Ammon's horn (tissue), 1 donor: ENCODE measurements at places on chromosomes 1 and 21.

DNA sequence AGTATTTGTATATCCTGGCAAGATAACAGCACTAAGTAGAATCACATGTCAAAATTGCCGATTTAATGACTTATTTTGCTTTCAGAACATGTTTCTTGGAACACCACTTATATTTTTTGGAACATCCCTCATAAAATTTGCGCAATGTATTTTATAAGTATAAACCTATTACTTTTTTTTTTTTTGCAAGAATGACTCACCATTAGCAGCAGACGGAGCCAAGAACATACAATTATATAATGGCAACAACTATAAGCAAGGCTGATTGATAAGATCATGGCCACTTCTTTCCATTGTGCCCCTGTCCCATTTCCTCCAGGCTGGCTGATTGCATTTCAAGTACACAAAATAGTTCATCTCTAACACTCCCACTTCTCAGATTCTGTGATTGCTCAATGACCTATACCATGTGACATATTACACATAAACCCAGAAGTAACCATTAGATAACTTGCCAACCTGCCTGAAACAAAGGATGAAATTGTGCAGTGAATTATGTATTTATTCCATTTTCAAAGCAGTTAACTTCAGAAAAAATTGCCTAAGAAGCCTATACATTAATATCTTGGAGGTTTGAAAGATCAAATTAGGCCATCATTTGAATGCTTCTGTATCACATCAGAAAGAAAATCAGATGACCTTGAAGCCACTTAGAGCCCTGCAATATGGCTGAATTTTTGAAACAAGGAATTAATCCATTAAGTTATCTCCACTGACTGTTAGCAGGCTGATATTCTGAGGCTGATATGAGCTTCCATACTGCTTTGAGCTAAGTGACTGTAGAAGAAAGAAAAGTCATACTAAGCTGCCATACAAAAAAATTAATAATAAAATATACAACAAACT lies 77.8 kb upstream of the PRMT6 start:
- DNase-seq = no peak

GRCh38 chr21:34883491-34884271 lies 165.4 kb downstream of the RUNX1 start:
- DNase-seq = no peak

DNA sequence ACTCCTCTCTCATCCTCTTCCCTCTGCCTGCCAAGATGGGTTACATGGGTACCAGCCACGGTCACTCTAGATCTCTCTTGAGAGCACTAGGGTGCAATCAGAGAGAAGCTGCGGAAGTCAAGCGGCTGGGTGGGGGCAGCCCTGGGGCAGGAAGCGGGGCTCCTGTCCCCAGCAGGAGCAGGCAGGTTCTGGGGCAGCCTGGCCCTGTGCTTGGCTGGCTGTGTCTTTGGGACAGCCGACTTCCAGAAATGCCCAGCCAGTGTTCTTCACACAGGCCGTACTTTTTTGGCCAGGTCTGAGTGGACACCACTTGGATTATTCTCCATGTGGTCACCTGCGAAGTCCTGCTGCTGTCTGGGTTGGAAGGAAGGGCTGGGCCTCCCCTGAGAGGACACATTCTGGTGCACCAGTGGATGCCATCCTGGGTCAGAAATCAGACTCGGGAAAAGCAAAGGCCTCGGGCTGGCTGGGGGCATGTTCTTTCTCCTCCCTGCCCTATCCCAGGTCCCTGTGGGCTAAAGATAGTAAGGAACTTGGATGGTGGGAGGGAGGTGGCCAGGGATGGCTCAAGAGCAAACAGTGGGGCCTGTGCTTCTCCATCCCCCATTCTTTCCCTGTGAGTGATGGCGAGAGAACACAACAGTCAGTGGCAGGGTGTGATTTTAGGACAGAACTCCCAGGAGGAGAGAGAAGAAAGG lies 93.7 kb downstream of the ITPKB start:
- no peak for DNase-seq

DNA sequence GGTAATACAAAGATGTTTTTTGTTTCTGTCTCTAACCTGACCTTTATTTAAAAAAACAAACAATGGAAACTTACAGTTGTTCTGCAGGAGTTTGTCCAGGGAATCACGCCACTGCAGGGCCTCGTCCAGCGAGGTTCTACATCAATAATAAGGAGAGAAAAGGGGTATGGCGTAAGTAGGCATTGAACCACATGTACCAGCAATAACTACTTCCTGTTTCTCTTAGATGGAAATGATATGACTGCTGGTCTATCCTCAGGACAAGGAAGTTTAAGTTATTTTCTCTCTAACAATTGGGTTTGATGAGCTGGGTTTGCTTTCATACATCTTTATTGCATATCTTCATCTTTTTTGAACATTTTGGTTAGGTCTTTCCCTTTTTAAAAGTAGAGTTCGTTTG lies 40.9 kb downstream of the RGS5 start:
- DNase-seq = no peak

DNA sequence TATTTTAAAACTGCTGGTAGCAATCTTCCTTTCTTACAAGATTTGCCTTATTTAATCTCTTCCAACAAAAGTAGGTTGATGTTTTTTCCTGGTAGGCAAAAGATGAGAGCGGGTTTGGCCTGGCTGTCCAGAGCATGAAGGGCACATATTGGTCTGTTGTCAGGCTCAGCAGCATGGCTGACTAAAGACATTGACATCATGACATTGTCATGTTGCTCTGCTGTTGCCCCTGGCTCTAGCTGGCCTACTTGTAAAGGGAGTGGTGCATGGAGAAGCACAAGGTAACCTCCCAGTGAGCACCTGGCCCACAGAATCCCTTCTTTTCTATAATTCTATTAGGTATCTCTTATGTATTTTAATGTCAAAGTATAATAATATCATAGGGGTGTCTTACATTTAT lies 23.6 kb downstream of the GNPAT start:
- DNase-seq = no peak

GRCh38 chr21:25857308-25858074 lies 122.7 kb downstream of the GABPA start:
- peak; percentile 54 for DNase-seq

- no peak for DNase-seq
Observed at GRCh38 chr1:223133306-223133823, 9.7 kb downstream of the TLR5 start.

- no peak for DNase-seq
Observed at GRCh38 chr1:174900317-174900716, 99.4 kb upstream of the CACYBP start.

GRCh38 chr21:45800339-45801080 lies 157.0 kb downstream of the PCBP3 start:
- DNase-seq = no peak
